ENCODE measurements at places on chromosomes 1 and 21.

DNA sequence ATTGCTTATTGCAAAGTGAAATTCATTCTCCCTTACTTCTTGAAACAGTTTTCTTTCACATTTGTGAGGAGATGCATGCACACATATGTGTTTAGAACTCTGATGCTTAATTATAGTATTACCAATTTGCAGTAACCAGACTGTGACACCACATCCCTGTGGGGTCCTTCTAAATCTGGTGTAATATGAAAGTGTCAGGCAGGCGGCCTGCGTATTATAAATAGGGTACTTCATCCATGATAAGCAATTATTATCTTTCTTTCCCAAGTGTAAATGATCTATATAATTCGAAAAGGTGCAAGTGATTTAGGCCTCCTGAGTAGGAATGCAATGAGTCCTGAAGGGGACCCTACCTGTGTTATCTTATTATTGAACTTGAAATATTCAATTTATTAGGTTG is 876 bp downstream of the EFCAB7 start:
- no peak for DNase-seq

GRCh38 chr1:1433804-1434130 is 1.7 kb upstream of the VWA1 start:
- no peak for DNase-seq

DNA sequence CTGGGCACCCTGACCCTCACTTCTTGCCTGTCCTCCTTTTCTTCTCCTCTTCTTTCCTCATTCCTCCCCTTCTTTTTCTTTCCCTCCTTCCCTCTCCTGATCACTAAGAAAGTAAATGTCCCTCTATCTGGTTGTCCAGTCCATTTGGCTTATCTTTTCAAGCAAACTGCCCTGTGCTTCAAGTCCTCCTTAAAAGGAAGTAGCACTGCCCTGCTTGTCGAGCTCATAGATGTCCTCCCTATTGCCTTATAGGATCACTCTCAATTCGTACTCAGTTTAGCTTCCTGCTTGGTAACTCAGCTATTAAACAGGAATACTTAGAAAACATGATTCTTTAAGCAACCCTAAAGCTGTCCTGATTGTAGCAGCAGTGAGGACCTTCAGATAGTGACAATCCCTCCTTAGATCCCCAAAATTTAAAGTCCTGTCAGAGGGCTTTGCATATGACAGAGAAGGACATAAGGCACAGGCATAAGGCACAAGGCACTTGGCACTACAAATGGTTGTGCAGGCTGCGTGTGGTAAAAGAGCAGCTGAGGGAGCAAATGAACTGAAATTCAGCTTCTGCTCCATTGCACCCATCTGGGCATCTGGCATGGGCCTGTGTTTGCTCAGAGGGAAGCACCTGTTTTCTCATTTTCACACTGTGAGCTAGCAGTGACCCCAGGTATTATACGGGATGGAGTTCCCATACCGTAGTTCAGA is 26.1 kb upstream of the SLAMF6 start:
- no peak for DNase-seq

GRCh38 chr1:233673947-233674431 is 60.1 kb downstream of the KCNK1 start:
- no peak for DNase-seq

GRCh38 chr1:915295-916172 is 8.2 kb upstream of the SAMD11 start:
- no peak for DNase-seq

GRCh38 chr1:161190962-161191521 is 7.8 kb downstream of the ADAMTS4 start:
- DNase-seq, result no peak
